ENCODE measurements at places on chromosomes 6 and 20. TPM values are rescaled to one million over a fixed set of nuclear protein-coding genes. Genes with fewer than 3 reads are reported as not detected.

The CD83 gene
- total RNA-seq = 150 TPM

The TRDN gene
- not detected for total RNA-seq

The NKAPL gene
- not detected for total RNA-seq

DNA sequence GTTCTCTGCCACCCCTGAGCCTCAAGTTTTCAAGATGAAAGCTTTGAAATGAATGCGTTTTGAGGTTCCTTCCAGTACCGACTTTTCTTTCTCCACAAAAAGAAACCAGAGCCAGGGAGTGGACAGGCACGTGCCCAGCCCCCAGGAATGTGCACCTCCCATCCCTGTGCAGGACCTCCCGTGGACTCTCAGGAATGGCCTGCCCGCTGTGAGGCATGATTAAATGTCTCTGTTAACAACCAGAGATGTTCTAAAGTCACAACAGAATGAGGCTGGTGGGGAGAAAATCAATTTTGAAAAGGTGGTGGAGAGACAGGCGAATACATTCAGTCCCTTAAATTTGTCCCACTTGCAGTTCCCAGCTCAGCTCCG lies 1.5 kb downstream of the TGM3 start:
- no peak overlapping the region for H3K27ac ChIP-seq
- H3K4me1 ChIP-seq = peaks cover 2% of the 10 kb centered on the region
- no peak for DNase-seq
- H3K4me3 ChIP-seq = no peak overlapping the region

- no peak for DNase-seq
- H3K36me3 ChIP-seq = no peaks in the 10 kb centered on the region
- H3K27ac ChIP-seq = no peak overlapping the region
- H3K4me3 ChIP-seq = no peak overlapping the region
- no peaks in the 10 kb centered on the region for H3K27me3 ChIP-seq
These were observed 36.9 kb upstream of the TBX18 start for GRCh38 chr6:84801250-84801649.

DNA sequence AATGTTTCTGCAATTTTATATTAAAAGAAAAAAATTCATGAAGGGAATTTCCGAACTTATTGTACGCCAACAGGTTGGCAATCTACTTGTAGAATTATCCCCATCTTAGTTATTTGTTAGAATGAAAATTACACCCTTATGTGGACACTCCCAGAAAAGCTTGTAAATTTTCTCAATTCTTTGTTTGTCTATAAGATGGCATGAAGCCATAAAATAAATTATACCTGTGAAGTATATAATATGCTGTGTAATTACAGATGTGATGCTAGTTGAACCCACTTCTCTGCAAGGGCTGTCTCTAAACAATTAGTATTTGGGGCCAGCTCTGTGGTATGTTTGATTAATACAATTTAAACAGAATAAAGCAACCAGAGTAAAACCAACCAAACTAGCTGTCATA lies 52.1 kb upstream of the DSP start:
- H3K27me3 ChIP-seq = peaks cover 12% of the 10 kb centered on the region
- H3K4me1 ChIP-seq = no peaks in the 10 kb centered on the region
- no peak for DNase-seq
- no peak overlapping the region for H3K4me3 ChIP-seq
- no peak overlapping the region for H3K27ac ChIP-seq
- no peaks in the 10 kb centered on the region for H3K36me3 ChIP-seq

GRCh38 chr20:24872291-24873024 lies 76.6 kb upstream of the CST7 start:
- no peak for DNase-seq
- no peak overlapping the region for H3K4me3 ChIP-seq
- H3K4me1 ChIP-seq = no peaks in the 10 kb centered on the region

DNA sequence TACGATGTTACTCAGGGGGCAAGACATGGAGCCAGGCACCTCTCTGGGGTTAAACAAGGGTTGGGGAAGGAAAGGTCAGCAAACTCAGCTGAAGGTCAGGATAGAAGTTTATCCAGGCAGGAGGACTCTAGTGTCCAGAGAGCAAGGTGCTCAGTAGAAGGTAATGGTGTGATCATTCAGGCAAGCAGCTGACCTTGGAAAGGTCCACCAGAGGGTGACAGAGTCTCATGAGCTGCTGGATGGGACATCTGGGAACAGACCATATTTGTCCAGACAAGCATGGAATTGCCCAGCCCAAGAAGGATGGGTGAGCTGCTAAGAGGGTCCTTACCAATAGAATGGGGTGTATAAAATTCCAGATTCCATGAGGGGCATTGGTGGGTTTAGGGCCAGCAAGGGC lies 89.5 kb downstream of the MAP3K7 start:
- H3K27me3 ChIP-seq = peaks cover 19% of the 10 kb centered on the region
- no peak for DNase-seq
- H3K4me3 ChIP-seq = no peak overlapping the region
- no peaks in the 10 kb centered on the region for H3K36me3 ChIP-seq
- no peak overlapping the region for H3K27ac ChIP-seq

- H3K36me3 ChIP-seq = no peaks in the 10 kb centered on the region
- H3K27ac ChIP-seq = no peak overlapping the region
- no peak overlapping the region for H3K4me3 ChIP-seq
- no peaks in the 10 kb centered on the region for H3K4me1 ChIP-seq
- no peak for DNase-seq
These were observed 8.9 kb upstream of the TAAR5 start for GRCh38 chr6:132598473-132598872.

DNA sequence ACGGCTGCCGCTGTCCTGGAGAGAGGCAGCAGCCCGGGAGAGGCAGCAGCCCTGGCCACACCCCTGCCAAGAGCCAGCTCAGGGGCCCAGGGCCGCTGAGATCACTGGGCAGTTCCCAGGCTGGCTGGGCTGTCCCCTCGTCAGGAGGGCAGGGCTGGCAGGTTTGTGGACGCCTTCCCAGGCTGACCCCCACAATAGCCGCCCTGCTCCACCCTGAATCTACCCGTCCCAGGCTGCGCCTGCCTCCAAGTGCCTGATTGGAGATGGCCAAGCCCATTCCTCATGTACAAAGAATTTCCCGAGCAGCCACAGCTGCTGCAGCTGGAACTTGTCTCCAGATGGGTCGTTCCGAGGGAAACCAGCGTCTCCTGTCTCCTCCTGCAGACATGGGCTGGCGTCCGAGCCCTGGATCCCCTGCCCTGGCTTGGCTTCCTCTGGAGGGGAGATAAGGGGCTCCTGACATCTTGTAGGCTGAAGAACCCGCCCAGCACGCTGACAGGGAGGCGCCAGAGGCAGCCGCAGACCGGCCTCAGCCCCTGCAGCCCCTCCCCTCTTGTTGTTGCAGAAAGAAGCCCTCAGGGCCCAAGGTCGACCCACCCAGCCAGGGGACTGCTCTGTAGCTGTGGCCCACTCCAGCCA lies 9.4 kb upstream of the GATA5 start:
- H3K4me1 ChIP-seq = no peaks in the 10 kb centered on the region
- no peak overlapping the region for H3K4me3 ChIP-seq
- no peaks in the 10 kb centered on the region for H3K36me3 ChIP-seq
- DNase-seq = no peak
- H3K27me3 ChIP-seq = peaks cover 52% of the 10 kb centered on the region
- no peak overlapping the region for H3K27ac ChIP-seq

GRCh38 chr6:166911248-166911677 lies 45.1 kb downstream of the RNASET2 start:
- H3K27me3 ChIP-seq = no peaks in the 10 kb centered on the region
- peaks cover 23% of the 10 kb centered on the region for H3K36me3 ChIP-seq
- no peak for DNase-seq
